RKO (cell line): ENCODE measurements at places on chromosomes 12 and 14.

DNA sequence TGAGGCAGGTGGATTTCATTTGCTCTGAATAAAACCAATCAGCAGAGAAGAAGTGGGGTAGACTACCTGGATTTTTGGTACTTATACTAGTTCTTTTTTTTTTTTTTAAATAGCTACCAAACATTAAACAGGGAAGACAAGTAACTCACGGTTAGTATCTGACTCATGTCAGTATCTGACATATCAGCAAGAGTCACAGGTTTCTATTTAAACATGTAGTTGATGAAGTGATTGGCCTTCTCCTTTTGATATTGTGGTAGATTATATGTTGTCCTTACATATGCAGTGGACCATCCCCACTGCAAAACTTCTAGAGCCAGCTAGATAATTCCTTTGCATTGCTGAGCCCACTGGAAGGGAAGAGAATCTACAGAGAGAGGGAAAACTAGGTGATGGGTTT, 208.0 kb downstream of the ANO6 start:
- DNase-seq = no peak

DNA sequence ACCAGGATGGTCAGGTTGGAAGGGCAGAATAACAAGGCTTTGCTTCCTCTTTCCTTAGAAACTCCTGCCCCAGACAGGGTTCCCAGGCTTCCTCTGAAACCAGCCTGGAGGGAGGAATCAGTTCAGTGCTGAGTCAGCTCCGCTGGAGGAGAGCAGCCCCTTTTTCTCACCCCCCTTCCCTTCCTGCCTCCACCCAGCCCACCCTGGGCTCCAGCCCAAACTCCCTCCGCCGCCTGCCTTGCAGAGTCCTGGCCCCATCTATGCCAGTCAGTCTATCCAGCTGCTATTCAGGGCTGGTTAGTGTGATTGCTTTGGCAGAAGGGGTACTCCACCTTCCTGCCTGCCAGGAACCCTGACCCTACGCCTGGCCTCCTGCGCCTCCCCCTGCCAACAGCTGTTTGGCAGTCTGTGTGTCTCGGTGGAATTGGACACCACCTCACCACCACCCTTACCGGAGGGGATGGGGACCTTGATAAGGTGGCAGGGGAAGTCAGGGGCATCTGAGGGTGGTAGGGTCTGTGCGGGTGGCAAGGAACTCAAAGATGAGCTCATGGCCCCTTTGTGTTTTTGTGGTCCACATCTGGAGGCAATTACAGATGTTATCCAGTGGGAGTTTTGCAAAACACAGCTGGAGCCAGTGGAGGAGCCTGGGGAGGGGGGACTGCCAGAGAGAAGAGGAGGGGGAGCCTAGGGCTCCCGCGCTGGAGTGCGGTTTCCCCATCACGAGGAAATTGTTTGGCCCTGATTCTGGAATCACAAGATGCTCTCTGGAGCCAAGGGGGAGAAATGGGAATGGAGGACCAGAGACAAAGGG, 12.2 kb downstream of the MMP14 start:
- no peak for DNase-seq

- peak; percentile 41 for DNase-seq
These were observed 578 bp downstream of the PPP1R13B start for GRCh38 chr14:103846543-103847450.

- DNase-seq = no peak
These were observed 40.0 kb upstream of the RHOJ start for GRCh38 chr14:63164108-63164683.

GRCh38 chr12:65494537-65494936, 216.1 kb downstream of the MSRB3 start:
- no peak for DNase-seq

GRCh38 chr12:70008944-70009343, 183.9 kb downstream of the MYRFL start:
- no peak for DNase-seq
